ENCODE measurements at places on chromosomes 4 and X.

DNA sequence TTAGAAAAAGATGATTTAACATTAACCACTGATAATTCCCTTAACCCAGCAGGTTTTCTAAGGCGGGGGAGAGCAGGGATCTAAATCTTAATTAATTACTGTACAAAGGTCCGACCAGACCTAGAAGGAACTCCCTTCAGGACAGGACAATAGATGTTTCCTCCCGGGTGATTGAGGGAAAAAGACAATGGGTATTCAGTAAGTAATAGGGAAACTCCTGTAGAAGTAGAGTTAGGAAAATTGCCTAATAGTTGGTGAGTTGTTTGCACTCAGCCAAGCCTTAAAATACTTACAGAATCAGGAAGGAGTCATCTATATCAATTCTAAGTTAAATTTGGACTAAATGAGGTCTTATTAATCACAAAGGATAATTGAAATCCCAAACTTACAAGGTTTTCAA lies 5.8 kb upstream of the SRD5A3 start:
- no peaks in the 10 kb centered on the region for H3K27me3 ChIP-seq
- H3K4me3 ChIP-seq = no peak overlapping the region
- no peak for DNase-seq
- no peaks in the 10 kb centered on the region for H3K36me3 ChIP-seq
- no peak overlapping the region for H3K27ac ChIP-seq

GRCh38 chr4:71659979-71660378 lies 123.9 kb downstream of the GC start:
- no peak overlapping the region for H3K4me3 ChIP-seq
- peaks cover 2% of the 10 kb centered on the region for H3K4me1 ChIP-seq
- no peak overlapping the region for H3K27ac ChIP-seq

DNA sequence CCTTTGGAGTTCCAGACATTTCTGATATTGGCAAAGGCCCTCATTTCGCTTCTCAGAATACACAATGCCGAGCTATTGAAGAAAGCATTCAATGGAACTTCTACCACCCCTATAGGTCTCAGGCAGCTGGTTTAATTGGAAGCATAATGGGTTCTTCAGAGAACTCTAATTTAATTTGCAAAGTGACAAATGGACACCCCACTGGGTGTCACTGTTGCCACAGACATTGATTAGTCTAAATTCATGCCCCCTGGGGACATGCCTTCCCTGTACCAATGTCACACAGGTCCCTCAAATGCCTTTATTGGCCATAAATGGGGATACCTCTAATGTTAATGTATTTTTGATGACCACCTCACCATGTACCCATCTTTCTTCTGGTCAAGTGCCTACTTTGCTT lies 22.9 kb upstream of the TMEM255A start:
- no peak overlapping the region for H3K27ac ChIP-seq
- H3K27me3 ChIP-seq = no peaks in the 10 kb centered on the region
- no peak overlapping the region for H3K4me3 ChIP-seq

GRCh38 chr4:129428454-129428853 lies 332.5 kb downstream of the C4orf33 start:
- no peaks in the 10 kb centered on the region for H3K4me1 ChIP-seq
- no peak overlapping the region for H3K27ac ChIP-seq
- H3K4me3 ChIP-seq = no peak overlapping the region
- no peak for DNase-seq
- H3K27me3 ChIP-seq = no peaks in the 10 kb centered on the region

DNA sequence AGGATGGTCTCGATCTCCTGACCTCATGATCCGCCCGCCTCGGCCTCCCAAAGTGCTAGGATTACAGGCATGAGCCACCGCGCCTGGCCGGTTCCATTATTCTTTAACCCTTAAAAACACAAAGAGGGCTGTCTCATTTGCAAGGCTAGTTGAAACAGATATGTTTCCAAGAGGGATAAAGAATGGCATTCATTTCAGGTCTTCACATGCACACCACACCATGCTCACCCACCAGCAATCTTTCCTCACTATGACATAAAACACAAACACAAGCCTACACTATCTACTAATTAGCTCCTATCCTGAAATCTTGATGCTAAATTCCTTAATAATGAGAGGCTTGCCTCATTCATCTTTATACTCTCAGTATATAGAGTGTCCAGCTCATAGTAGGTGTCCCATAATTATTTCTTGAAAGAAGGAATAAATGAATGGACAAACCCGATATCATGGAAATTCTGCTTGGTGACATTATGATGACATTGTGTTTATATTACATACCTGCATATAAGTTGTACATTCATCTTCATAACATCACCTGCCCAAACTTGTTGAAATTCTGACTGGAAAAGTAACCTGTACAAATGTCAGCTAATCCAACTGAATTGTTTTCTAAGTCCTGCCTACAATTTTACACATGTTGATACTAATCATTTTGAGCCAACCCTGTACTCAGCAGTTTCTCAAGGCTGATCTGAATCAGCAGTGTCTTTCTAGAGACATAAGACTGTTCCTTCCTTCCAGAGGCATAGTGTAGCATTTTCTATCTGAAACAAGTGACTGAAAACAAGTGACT lies 408.5 kb downstream of the KLHL13 start:
- no peaks in the 10 kb centered on the region for H3K4me1 ChIP-seq
- H3K36me3 ChIP-seq = no peaks in the 10 kb centered on the region
- no peak for DNase-seq
- no peak overlapping the region for H3K4me3 ChIP-seq
- no peak overlapping the region for H3K27ac ChIP-seq
- H3K27me3 ChIP-seq = no peaks in the 10 kb centered on the region

DNA sequence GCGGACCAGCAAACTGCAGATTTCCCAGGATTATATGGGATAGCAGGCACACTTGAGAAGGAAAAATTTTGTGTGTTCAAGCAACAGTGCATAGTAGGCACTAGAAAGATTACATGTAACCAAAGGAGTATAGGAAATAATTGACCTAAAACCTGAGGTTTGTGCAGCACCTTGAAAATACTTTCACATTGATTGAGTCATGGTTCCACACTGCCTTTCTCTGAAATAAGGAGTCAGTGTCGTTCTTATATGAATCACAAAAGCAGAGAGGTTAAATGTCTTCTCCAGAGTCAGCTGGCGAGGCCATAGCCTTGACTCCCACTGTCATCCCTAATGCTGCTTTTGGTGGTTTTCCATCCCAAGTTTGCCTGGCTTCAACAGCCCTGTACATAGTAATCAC lies 138.9 kb downstream of the SOWAHB start:
- DNase-seq = no peak
- no peaks in the 10 kb centered on the region for H3K4me1 ChIP-seq
- peaks cover 67% of the 10 kb centered on the region for H3K36me3 ChIP-seq
- no peak overlapping the region for H3K27ac ChIP-seq
- H3K4me3 ChIP-seq = no peak overlapping the region
- H3K27me3 ChIP-seq = no peaks in the 10 kb centered on the region

GRCh38 chr4:101970547-101971155 lies 180.1 kb downstream of the BANK1 start:
- no peak overlapping the region for H3K27ac ChIP-seq
- no peak overlapping the region for H3K4me3 ChIP-seq
- H3K4me1 ChIP-seq = no peaks in the 10 kb centered on the region
- DNase-seq = no peak
- no peaks in the 10 kb centered on the region for H3K27me3 ChIP-seq

GRCh38 chr4:176036585-176037205 lies 28.9 kb upstream of the WDR17 start:
- DNase-seq = no peak
- no peaks in the 10 kb centered on the region for H3K27me3 ChIP-seq
- no peak overlapping the region for H3K4me3 ChIP-seq
- H3K36me3 ChIP-seq = no peaks in the 10 kb centered on the region

DNA sequence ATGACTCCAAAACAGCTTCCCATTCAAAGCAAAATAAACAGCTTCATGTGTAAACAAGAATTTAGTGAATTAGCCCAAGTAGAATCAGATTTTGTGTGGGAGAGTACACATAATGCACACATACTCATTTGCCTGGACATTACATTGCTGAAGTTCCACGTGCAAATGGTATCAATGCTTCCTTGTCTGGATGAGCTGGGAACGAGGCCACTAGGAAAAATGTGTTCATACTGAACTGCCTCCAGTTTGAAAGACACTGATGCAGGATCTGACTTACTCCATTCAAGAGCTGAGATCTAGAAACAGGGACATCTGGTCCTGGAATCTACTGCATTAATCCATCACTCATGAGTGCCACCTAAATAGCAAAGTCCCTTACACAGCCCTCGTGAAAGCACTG lies 228.0 kb downstream of the APBB2 start:
- no peaks in the 10 kb centered on the region for H3K27me3 ChIP-seq
- no peak overlapping the region for H3K4me3 ChIP-seq
- H3K27ac ChIP-seq = no peak overlapping the region
- H3K36me3 ChIP-seq = no peaks in the 10 kb centered on the region
- DNase-seq = no peak
- no peaks in the 10 kb centered on the region for H3K4me1 ChIP-seq

DNA sequence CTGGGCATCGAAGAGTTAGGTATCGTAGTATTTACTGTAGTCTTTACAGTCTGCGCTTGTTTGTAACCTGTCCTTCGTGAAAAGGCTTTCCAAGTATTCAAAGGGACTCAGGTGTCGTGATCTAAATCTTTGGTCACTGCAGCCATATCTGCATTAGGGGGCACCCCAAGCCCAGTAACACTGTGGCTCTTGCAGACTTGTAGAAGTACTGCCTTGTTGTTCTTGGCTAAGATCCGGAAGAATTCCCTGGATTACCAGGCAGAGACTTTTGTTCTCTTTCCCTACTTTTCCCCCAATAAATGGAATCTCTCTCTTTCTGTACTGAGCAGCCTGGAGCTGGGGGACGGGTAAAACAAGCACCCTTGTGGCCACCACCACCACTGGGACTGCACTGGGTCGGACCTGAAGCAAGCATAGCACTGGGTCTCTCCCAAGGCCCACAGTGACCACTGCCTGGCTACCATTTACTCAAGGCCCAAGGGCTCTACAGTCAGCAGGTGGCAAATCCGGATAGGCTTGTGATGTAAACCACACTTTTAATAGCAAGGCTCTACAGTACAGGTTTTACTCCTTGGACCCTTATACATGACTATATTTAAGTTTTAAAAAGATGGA lies 12.0 kb downstream of the CXorf58 start:
- no peaks in the 10 kb centered on the region for H3K27me3 ChIP-seq
- peak; percentile 70 for DNase-seq
- no peaks in the 10 kb centered on the region for H3K36me3 ChIP-seq
- H3K4me3 ChIP-seq = no peak overlapping the region
- no peak overlapping the region for H3K27ac ChIP-seq
- H3K4me1 ChIP-seq = no peaks in the 10 kb centered on the region

- H3K4me3 ChIP-seq = no peak overlapping the region
- no peak for DNase-seq
- no peak overlapping the region for H3K27ac ChIP-seq
- H3K4me1 ChIP-seq = no peaks in the 10 kb centered on the region
- no peaks in the 10 kb centered on the region for H3K36me3 ChIP-seq
- H3K27me3 ChIP-seq = no peaks in the 10 kb centered on the region
Measured at GRCh38 chr4:79881407-79881806, 191.6 kb downstream of the ANTXR2 start.

DNA sequence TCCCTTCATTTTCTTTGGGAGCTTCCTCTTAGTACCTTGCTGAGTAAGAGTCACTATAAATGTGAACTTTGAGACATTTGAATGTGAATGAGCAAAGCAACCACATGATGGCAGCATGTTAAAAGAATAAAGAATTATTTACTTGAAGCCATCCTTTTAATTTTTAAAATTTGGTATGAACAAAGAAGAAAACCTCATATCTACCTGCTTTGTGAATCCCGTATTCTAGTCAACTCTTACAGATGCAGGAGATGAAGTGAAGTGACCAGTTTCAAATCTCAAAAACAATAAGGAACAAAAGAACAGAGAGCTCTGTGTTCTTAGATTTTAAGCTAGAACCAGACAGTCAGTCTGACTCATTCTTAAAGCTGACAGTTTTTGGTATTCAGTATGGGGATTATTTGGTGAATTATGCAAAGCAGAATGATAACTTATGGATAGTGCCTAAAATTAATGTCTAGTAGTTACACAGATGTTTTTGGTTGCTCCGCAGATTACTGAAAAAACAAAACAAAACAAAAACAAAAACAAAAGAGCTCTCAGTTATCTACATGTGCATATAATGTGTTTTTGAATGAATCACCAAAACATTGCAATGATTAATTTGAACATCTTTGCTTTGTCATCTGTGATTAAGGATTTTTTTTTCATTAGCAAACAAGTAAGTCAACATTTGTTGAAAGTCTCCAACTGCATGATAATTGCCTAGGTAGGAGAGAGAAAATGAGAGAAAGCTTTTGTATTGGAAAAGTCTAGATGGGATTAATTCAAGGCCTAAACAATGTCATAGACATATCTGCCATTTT lies 48.2 kb upstream of the H2AZ1 start:
- no peak overlapping the region for H3K27ac ChIP-seq
- H3K36me3 ChIP-seq = no peaks in the 10 kb centered on the region
- no peaks in the 10 kb centered on the region for H3K4me1 ChIP-seq
- H3K27me3 ChIP-seq = no peaks in the 10 kb centered on the region
- DNase-seq = no peak

DNA sequence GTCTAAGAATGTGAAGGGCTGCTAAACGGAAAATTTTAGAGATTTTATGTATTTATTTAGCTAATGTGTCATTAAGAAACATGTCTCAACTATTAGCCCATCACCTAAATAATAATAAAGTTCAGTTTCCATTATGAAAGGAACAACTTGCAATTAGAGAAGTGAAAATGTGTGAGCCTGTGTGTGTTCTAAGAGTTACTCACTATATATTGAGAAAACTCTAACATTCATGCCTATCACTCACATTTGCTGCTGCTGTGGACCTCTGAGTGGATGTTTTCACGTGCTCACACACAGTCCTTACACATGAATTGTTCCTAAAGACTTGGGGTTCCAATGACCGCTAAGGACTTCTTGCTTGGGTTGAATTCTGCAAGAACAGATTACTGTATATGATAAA lies 364.0 kb downstream of the TMA16 start:
- no peaks in the 10 kb centered on the region for H3K4me1 ChIP-seq
- no peaks in the 10 kb centered on the region for H3K36me3 ChIP-seq
- H3K4me3 ChIP-seq = no peak overlapping the region
- no peak for DNase-seq

GRCh38 chrX:97030463-97030862 lies 146.8 kb downstream of the RPA4 start:
- H3K36me3 ChIP-seq = peaks cover 16% of the 10 kb centered on the region
- H3K4me3 ChIP-seq = no peak overlapping the region
- H3K27me3 ChIP-seq = no peaks in the 10 kb centered on the region
- H3K4me1 ChIP-seq = no peaks in the 10 kb centered on the region
- no peak for DNase-seq

- H3K4me1 ChIP-seq = no peaks in the 10 kb centered on the region
- no peak overlapping the region for H3K4me3 ChIP-seq
- no peak overlapping the region for H3K27ac ChIP-seq
- no peaks in the 10 kb centered on the region for H3K36me3 ChIP-seq
- DNase-seq = no peak
Measured at GRCh38 chr4:72974694-72975487, 94.6 kb downstream of the COX18 start.

Data from H9 (cell line).